Left kidney (tissue), 8 donors: ENCODE measurements at places on chromosomes 2 and 18. TPM values are rescaled to one million over a fixed set of nuclear protein-coding genes. Genes with fewer than 3 reads are reported as not detected.

DHX57 gene
- polyA plus RNA-seq, result 59.9 TPM

CDH2 gene
- 109 TPM for polyA plus RNA-seq

DNA sequence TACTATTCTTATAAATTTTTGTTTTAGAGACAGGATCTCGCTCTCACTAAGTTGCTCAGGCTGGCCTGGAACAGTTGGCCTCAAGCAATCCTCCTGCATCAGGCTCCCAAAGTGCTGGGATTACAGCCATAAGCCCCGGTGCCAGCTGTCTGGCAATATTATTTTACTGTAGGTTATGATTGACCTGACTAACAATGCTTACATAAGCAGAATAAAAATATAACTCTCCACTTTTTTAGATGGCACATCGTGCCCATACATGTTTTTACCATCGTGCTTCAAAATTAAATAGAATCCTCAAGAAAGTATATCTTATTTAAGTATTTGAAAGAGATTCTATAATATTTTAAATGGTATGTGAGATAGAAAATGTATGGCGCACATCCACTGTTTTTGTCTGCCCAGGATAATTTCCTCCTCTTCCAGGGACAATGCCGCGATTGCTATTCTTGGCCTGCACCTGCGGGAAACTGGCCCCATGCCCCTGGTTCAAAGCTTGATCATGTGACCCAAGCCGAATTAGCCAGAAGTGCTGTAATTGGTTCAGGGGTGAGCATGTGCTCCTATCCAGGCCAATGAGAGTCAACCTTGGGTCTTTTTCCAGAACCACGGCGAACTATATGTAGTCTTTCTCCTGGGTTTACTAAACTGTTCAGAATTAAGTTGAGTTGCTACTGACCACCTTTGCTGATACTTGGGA is 38.3 kb upstream of the GREB1L start:
- DNase-seq, result no peak

PSMD1 gene
- polyA plus RNA-seq, result 111 TPM

HOXD9 gene
- 84.0 TPM for polyA plus RNA-seq

DNA sequence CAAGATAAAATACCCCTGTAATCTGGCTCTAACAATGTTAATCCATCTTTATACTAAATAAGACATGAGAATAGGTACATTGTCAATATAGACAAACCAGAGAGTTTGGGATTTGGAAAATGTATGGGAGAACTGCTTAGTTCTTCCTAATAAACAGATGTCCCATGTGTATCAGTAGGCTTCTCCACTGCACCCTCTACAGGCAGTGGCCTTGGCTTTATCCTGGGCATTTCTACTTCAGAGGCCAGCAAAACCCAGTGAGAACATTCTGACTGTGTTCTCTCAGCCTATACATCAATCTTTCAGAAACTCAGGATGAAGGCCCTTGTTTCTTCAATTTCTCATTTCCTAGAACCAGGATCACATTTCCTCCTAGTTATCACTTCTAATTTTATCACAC is 1167.5 kb upstream of the ACVR2A start:
- DNase-seq, result no peak
